Hindlimb muscle (tissue), 1 donor: ENCODE measurements at places on chromosomes 3 and 15.

DNA sequence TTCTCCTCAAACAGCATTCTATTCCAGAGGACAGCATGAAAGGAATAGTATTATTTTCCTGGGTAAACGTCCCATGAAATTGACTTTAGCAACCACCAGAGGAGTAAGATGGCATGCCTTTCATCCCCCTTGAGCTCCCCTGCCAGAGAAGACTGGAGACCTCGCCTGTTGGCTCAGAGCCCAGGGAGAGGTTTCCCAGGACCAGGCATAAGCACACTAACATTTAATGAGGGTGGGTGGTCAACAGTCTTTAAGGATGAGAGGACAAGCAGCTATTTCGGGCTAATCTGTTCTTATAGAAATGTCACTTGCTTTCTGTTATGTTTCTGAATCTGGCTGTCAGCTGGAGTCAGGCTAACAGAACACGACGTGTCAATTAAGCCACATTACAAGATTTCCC, 390.5 kb downstream of the GABRG3 start:
- DNase-seq, result no peak

DNA sequence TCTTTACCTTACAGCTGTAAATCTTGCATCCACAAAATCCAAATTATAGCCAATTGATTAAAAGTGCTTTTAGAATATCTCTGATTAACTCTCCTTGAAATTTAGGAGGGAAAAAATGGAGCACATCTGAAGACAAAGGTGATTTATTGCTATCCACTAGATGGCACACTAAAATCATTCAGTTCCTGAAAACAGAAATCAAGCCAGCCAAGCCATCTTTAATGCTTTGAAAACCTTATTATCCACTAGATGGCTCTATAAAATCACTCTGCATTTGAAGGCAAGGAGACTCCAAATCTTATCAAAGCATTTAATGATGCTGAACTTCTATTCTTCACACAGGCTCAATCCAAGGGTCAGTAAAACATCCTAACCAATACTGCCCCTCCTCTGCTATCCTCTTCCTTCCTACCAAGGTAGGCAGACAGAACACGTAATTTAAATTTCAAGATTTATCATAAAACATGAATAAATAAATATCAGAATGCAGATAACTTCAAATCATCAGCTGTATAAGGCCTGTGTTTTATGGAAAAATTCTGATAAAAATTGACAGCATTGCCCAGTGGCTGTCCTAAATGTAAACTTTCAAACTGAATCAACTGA, 48.4 kb downstream of the GOLIM4 start:
- DNase-seq, result peak; percentile 66

- no peak for DNase-seq
Observed at GRCh38 chr3:65996589-65996988, 42.1 kb downstream of the MAGI1 start.

- DNase-seq, result no peak
Observed at GRCh38 chr3:35777563-35778554, 138.5 kb downstream of the ARPP21 start.

- DNase-seq, result no peak
Observed at GRCh38 chr15:80942266-80942665, 47.4 kb downstream of the MESD start.

DNA sequence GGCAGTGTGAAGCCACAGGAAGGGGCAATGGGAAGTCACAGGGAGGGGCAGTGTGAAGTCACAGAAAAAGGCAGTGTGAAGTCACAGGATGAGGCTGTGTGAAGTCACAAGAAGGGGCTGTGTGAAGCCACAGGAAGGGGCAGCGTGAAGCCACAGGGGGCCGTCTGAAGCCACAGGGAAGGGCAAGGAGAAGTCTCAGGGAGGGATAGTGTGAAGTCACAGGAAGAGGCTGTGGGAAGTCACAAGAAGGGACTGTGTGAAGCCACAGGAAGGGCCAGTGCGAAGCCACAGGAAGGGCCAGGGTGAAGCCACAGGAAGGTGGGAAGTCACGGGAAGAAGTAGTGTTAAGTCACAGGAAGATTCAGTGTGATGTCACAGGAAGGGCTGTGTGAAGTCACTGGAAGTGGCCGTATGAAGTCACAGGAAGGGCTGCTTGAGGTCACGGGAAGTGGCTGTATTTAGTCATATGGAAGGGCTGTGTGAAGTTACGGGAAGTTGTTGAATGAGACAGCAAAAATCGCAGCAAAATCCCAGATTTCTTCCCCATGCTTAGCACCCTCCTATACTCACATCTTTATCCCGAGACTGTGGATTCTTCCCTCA, 38.6 kb downstream of the GASK1A start:
- no peak for DNase-seq

DNA sequence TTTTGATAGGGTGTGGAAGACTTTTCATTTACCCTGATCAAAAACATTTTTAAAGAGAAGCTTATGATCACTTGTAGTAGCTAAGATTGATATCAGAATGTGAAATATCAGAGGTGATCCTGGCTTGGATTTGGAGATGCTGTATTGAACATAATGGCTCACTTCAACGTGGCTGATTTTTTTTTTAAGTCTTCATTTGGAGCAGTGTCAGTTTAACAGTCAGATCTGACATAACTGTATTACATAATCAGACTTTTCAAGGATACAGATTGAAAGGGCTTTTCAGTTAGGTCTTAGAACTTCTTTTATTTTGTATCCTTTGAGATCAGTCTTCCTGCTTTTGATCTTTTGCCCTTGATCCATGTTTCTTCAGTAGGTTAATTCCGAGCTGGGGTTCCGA, 98.5 kb downstream of the ITPR1 start:
- DNase-seq, result no peak

DNA sequence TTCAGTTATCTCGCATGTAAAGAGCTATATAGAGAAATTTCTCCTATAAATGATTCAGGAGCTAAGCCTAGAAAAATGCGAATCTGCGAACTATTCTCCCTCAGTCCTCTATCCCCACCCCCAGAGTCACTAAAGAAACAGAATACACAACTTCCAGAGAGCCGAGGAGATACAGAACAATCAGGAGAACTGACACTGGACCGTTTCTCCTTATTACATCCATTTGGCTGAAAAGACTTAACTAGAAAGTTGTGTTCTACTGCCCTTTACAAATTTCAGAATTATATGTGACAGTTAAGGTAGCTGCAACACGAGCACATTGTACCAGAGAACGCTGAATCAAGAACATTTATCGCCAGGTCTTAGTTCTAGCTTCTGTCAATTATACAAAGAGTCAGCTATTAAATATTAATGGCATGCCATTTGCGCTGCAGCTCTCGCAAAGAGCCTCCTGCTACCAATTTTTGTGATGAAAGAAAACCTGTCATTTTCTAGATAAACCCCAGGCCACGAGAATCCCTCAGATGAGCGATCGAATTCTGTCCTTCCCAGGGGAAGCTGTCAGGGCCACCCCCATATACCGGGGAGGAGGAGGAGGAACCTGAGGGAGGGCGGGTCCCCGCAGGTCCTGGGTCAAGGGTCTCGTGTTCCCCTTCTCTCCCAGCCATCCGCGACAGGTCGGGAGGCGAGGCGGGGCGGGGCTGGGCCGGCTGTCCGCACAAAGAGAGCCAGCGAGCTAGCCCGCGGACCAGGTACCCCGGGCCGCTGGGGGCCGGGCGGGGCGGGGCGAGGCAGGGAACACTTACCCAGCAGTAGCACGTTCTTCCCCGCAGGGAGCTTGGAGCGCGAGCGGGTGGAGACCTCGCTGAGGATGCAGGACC, 878 bp downstream of the DYNC1LI1 start:
- DNase-seq, result peak; percentile 15

- no peak for DNase-seq
Observed at GRCh38 chr15:90829942-90830440, 38.4 kb upstream of the FURIN start.

GRCh38 chr3:52313188-52313773, 2.8 kb upstream of the DNAH1 start:
- no peak for DNase-seq

- no peak for DNase-seq
Observed at GRCh38 chr3:15753056-15753710, 44.6 kb downstream of the ANKRD28 start.

DNA sequence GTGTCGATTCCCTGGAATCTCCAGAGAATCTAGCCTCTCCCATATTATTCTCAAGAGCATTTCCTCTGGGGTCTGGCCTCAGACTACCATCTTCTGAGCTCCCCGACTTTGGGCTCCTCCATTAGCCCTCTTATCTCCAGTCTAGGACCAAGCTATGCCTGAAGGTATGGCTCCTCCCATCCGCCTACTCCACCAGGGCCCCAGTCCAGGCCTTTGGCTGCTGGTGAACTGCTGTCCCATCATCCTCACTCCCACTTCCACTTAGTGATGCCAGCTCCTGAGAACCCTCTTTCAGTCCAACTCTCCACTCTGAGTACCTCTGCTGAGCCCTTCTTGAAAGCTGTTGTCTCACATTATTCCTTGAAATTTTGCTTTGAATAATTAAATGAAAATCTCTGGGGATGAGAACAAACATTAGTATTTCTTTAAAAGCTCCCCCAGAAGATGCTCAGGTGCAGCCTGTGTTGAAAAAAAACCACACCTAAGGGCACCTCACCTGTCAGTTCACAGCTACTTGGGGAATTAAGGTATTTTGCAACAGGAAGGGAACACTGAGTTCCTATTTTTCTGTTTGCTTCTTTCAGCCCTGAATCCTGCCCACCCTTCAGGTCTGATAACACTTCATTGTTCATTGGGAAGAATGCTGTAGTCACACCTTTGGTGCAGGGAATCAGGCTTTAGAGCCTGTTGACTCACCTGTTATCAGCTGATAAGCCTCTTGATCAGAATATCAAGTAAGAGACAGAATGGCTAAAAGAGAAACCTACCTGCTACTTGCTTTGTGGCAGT, 9.5 kb downstream of the CLDN18 start:
- DNase-seq, result no peak

- DNase-seq, result no peak
Observed at GRCh38 chr3:7978087-7978422, 523.6 kb upstream of the LMCD1 start.

GRCh38 chr3:11764931-11765363, 81.7 kb downstream of the TAMM41 start:
- no peak for DNase-seq

- DNase-seq, result no peak
Observed at GRCh38 chr3:37625690-37626360, 235.9 kb upstream of the CTDSPL start.

GRCh38 chr3:48082580-48083184, 66.5 kb upstream of the MAP4 start:
- no peak for DNase-seq

DNA sequence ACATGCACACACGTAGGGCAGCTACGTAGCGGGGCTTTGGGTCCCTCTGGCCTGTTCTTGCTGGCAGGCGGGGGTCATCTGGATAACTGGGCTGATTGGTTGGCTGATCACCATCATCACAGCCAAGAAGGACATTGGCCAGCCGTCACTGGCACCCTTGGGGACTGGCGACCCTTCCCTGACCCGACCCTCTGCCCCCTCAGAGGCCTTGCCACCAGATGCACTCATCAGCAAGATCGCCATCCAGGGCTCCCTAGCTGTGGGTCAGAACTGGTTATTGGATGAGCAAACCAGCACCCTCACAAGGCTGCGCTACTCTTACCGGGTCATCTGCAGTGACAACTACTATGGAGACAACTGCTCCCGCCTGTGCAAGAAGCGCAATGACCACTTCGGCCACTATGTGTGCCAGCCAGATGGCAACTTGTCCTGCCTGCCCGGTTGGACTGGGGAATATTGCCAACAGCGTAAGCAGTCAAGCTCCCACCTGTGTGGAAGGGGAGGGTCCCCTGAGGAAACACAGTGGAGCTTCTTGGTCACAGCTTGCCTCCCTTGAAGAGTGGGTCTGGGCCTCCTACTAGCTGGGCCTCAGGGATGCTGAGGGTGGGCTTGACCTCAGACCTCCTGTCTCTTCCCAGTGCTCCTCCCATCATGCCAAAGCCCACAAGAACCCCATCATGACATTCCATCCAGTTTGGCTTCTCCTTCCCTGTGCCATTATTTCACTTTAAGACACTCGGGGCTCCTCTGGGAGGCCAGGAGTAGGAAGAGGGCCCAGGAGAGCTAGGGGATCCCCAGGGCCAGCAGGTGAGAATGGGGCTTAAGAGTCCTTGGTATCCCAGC, 2.4 kb downstream of the DLL4 start:
- DNase-seq, result no peak
